CD4-positive, alpha-beta T cell treated with Interleukin-10 for 1 hour (primary cell): ENCODE measurements at places on chromosomes 2 and 18.

DNA sequence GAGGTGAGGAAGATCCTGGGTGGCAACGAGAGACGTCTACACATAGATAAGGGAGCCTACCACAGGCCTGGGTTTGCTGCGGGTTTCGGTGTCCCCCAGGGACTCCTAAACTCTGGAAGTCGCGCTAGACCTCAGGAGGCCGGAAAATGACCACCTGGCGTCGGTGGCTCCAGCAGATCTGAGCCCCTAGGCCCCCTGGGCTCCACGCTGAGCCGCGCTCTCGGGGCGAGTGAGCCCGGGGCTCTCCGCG is 987 bp upstream of the DLX1 start:
- DNase-seq = no peak

GRCh38 chr2:142029974-142030373 is 100.8 kb downstream of the LRP1B start:
- DNase-seq = no peak

GRCh38 chr18:60873708-60874107 is 459.5 kb upstream of the CDH20 start:
- no peak for DNase-seq

DNA sequence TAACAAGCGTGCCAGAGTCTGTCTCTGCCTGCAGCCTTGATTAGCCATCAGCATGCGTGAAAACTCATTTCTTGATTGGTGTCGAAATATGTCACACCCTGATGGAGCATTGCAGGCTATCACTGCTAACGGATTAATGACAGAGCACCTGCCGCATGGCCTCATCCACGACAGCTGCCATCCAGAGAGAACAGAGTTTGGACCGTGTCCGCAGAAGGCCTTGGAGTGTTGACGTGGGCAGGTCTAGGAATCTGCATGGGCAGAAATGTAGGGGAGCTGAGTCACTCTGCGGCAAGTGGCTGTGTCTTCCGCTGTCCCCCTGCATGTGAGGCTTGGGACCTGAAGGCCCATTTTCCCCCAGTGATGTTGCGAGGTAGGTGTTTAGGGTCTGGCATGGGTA is 43.0 kb downstream of the KLHL29 start:
- no peak for DNase-seq

- DNase-seq = no peak
Observed at GRCh38 chr2:135850892-135851668, 14.1 kb upstream of the LCT start.
